Caki2 (cell line): ENCODE measurements at places on chromosomes 11 and 22. TPM values are rescaled to one million over a fixed set of nuclear protein-coding genes. Genes with fewer than 3 reads are reported as not detected.
A peak's percentile ranks its signal among the peaks of the same experiment; 100 is the strongest.

The EFCAB6 gene
- total RNA-seq, result 0.98 and 3.9 TPM in 2 replicates

The OR8G1 gene
- total RNA-seq, result not detected in 2 replicates

The SMIM38 gene
- not detected in 2 replicates for total RNA-seq

The OR52I2 gene
- total RNA-seq, result not detected in 2 replicates

The POLR2L gene
- 90.2 and 103 TPM in 2 replicates for total RNA-seq

The NPAS4 gene
- total RNA-seq, result not detected in 2 replicates

The GGT5 gene
- not detected in 2 replicates for total RNA-seq

The CWC15 gene
- total RNA-seq, result 30.4 and 39.0 TPM in 2 replicates

GRCh38 chr22:44529827-44530523 is 31.9 kb upstream of the RTL6 start:
- no peak for DNase-seq

DNA sequence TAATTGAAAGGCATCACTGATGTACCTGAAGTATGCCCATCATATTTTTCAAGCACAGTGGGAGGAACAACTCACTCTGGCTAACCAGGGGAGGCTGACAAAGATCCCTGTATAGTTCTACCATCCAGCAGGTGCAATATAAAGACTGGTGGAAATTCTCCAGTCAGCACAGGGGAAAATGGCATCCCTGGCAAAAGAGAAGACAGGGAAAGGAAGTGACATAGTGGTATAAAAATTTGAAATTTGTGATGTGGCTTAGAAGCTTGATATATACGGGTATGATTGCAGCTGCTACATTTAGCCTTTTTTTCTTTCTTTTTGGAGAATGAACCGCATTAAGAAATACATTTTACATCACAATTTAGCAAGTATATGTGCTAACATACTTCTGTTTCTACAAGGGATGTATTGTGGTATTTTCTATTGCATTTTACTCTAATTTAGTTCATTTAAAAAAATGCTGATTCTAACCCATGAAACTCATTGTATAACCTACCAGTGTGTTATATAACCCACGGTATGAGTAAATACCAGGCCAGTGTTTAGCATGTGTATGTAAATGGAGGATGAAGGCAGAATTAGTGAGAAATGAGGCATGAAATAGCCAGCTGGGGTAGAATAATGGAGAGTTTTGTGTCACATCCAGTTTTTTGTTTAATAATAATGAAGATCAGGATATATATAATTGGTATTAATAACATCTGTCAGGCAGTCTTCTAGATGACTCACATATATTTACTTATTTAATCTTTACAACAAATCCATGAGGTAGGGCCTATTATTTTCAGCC is 186.1 kb downstream of the ARHGAP42 start:
- no peak for DNase-seq

- DNase-seq, result peak; percentile 77
These were observed at the start of gene PARVA for GRCh38 chr11:12377106-12377823. PARVA (plus strand) TSS chr11:12377571; CDS start chr11:12377648, 77 bp downstream.

DNA sequence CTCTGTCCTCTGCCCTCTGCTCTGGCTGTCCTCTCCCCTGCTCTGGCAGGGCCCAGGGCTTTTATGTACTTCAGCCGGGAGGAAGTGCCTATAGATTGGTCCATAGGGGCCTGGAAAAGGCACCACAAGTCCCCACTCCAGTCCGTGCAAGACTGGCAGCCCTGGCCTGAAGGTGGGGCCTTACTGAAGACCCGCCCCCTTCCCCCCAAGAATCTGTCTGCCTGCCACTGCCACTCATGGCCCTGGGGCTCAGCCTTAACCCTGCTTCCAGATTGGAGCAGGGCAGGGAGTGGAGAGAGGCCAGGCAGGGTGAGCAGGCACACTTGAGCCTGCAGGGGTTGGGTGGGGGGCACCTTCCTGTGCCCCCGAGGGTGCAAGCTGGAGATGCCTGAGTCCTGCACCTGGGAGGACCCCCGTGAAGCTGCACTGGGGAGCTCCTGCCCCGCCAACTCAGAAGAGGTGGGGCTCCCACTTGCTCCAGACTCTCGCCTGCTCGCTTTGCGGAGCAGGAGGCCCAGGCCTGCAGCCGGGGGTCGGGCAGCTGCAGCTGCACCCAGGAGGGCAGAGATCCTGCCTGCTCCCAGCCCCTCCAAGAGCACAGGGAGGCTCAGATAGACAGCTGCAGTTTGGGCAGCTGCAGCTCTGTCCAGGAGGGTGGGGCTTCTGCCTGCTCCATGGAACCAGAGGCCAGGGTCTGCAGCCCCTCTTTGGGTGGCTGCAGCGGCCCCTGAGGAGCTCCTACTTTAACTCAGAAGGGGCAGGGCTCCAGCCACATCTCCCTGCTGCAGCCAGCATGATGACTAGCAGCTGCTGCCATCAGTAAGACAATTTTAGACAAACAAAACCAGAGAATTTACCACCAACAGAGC is 51.0 kb upstream of the SC5D start:
- no peak for DNase-seq

DNA sequence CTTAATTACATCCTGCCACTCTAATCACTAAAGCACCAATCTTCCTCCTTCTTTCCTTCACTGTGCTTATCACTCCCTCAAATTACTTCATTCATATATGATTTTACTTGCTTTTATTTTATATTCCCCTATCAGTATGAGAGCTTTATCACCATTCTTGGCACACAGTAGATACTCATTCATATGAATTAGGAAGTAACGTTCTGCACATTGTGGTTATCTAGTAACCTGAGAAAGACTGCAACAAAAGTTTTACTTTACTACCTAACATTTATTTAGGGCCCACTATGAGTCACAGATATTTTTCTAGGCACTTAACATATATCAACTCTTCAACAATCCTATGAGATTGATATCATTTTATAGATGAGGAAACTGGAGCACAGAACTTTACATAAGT is 1559.9 kb upstream of the TENM4 start:
- DNase-seq, result no peak

DNA sequence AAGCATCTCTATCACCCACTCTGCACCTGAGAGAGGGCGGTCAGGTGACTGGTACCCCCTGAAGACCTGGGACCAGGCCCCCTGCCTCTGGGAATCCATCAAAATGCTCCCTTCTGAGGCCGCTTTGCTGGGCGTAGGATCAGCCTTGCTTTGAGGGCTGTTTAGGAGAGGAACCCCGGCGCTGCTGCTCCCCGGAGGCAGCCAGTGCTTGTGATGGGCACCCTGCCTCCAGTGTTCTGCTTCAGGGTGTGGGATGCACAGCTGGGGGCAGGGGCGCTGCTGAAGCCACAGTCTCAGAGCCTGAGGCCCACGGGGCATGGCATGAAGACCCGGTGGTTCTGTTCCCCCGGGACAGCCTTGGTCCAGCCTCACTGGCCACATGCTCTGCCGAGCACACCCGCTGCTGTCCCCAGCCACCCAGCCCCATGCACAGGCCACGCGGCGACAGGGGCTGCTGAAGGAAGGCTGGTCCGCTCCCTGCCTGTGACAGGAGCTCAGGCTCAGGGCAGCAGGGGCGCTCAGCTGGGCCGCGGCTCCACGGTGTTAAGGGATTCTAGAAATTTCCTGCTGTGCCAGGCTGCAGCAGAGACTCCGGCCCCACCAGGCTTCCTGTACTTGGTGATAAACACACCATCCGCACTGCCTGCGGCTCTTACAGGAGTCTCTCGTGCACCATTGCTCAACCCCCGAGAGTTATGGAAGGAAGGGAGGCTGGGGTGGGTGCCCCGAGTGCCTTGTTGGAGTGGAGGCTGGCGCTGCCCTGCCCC is 91.0 kb downstream of the KCNQ1 start:
- DNase-seq, result no peak

DNA sequence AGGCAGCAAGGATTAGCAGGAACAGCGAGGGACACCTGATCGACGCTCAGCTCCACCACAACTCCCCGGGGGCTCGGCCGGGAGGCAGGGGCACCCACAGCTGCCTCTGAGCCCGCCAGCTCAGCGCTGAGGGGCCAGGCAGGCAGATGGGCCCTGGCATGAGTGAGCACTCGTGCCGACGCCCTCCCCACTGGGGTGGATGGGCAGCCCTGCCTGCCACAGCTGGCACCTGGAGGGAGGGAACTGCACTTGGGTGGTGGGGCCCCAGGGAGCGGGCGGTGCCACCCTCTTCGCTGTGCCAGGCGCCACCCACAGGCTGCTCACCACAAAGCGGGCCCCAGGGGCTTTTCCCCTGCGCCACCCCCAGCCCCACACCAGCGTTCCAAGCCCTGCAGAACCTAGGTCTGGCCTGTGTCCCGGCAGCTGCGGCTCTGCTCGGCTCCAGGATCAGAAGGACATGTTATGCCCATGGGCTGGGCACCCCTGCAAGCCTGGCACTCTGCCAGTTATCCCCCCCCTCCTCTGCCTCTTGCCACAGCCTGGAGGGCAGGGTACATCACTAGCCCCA is 28.8 kb downstream of the WNT7B start:
- no peak for DNase-seq

GRCh38 chr11:129372609-129373488 is 2.8 kb upstream of the BARX2 start:
- no peak for DNase-seq

- no peak for DNase-seq
These were observed 49.6 kb downstream of the GAS2 start for GRCh38 chr11:22715971-22716370.

- DNase-seq, result no peak
These were observed 8.3 kb upstream of the KIAA0930 start for GRCh38 chr22:45248832-45249561.

GRCh38 chr11:83852775-83853442 is 566.7 kb upstream of the CCDC90B start:
- peak; percentile 30 for DNase-seq

DNA sequence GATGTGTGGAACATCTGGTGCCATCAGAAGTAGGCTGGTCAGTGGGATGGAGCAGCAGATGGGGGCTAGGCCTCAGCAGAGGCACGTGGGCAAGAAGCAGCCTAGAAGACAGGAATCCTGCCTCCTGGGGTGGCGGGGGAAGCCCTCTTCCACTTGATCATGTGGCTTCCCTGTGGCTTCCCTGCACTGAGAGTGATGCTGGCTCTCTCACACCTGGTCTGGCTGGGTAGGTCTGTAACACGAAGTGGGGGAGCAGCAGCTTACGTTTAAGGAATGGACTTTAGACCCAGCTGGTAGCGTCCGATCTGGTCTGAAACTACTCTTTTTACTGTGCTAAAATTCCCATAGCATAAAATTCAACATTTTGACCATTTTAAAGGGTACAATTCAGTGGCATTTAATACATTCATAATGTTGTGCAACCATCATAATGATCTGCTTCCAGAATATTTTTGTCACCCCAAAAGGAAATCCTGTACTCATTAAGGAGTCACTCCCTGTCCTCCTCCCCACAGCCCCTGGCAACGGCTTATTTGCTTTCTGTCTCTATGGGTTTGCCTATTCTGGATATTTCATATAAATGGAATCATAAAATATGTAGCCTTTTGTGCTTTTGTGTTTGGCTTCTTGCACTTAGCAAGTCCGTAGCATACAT is 21.7 kb downstream of the PTPN5 start:
- no peak for DNase-seq

GRCh38 chr11:86888164-86889000 is 66.8 kb downstream of the FZD4 start:
- no peak for DNase-seq

DNA sequence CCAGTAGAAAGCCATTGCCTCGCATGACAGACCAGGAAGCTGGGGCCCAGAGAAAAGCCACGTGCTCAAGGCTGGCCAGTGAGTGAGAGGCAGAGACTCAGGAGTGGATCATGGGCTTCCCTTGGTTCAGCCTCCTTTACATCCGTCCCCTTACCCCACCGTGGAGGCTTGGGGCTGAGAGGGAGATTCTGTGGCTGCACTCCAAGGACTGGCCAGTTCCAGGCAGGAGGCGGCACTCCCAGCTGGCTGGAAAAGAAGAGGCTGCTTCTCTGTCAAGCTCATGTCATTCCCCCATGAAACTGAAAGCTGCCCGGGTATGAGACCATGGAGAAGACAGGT is 6.6 kb upstream of the ASCL2 start:
- DNase-seq, result no peak

DNA sequence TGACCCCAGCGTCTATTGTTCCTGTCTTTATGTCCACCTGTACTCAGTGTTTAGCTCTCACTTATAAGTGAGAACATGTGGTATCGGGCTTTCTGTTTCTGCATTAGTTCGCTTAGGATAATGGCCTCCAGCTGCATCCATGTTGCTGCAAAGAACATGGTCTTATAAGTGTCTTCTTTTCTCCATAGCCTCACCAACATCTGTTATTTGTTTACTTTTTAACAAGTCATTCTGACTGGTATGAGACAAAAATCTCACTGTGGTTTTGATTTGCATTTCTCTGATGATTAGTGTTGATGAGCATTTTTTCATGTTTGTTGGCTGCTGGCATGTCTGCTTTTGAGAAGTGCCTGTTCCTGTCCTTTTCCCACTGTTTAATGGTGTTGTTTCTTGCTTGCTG is 21.7 kb upstream of the SLN start:
- DNase-seq, result no peak

- DNase-seq, result no peak
These were observed 484 bp downstream of the CHCHD10 start for GRCh38 chr22:23767303-23767672.

DNA sequence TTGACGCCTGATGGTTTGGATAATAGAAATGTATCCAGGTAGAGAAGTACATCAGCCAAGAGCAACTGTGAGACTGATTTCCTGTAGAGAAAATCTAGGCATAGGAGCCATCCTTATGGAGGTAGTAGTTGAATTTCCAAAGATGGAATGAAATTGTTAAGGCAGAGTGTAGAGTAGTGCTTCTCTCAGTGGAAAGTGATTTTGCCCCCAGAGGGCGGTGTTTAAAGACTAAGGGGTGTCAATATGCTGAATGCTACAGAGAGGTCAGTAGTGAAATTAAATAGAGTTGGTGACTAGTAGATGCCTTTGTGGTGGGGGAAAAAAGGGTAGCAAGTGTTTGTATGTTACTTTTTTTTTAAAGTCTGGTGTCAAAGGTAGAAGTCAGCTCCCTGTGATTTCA is 54.5 kb downstream of the TRIM44 start:
- DNase-seq, result no peak

DNA sequence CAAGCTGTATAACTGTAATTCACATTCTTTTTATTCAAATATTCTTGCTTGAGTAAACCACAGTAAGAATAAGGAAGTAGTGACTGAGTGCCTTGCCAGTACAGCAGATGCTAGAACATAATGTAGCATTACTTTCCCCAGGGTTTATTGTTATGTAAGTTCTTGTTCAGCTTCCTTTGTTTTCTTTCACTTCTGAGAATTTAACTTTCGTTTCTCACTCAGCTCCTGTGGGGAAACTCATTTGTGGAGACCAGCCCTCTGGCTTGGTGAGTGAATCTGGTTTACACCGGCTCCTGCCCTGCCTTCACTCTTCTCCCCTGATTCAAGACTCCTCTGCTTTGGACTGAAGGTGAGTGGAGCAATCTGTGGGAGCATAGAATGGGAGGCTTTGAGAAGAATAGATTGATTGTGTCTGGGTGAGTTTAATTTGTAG is at the start of gene TRIM22:
TRIM22 (plus strand) TSS at position 240 of the 433 bp plus-strand sequence. CDS start 6,443 bp downstream, outside the sequence.
- no peak for DNase-seq

- DNase-seq, result no peak
These were observed 163.8 kb downstream of the CWF19L2 start for GRCh38 chr11:107293677-107294344.

DNA sequence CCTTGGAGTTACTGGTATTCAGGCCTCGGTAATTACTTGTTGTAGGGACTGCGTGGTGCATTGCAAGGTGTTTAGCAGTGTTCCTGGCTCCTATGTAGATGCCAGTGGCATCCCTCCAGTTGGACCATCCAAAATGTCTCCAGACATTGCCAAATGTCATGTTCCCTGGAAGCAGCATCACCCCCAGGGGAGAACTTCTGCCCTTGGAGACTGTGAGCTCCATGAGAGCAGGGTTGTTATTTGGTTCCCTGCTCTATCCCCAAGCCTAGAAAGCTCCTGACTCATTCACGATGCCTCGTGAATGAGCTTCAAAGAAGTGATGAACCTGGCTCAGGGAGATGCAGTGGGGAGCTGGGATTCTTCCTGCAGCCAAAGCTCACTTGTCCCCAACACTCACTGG is 4.8 kb upstream of the CD248 start:
- no peak for DNase-seq

- no peak for DNase-seq
These were observed 11.1 kb downstream of the PPP6R3 start for GRCh38 chr11:68471360-68472340.
